ENCODE measurements at places on chromosomes 16 and 17.

- DNase-seq: no peak
These were observed 20.4 kb upstream of the TFAP4 start for GRCh38 chr16:4293181-4293716.

- no peak for DNase-seq
These were observed 1.1 kb downstream of the SLC12A4 start for GRCh38 chr16:67967183-67967957.

DNA sequence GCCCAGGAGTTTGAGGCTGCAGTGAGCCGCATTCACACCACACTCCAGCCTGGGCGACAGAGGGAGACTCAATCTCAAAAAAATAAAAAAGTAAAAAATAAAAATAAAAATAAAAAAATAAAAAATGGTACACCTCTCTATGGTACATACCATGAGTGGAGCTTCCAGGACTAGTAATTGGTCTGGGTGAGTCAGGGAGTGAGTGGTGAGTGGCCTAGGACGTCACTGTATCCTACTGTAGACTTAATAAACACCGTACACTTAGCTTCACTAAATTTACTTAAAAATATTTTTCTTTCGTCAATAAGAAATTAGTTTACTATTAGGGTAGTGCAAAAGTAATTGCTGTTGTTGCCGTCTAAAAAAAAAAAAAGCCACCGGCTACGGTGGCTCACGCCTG lies 9.0 kb downstream of the CDH5 start:
- DNase-seq: no peak

GRCh38 chr16:28182801-28183200 lies 29.0 kb downstream of the XPO6 start:
- DNase-seq: no peak

- no peak for DNase-seq
These were observed 27.4 kb upstream of the TNRC6C start for GRCh38 chr17:77930780-77931768.

DNA sequence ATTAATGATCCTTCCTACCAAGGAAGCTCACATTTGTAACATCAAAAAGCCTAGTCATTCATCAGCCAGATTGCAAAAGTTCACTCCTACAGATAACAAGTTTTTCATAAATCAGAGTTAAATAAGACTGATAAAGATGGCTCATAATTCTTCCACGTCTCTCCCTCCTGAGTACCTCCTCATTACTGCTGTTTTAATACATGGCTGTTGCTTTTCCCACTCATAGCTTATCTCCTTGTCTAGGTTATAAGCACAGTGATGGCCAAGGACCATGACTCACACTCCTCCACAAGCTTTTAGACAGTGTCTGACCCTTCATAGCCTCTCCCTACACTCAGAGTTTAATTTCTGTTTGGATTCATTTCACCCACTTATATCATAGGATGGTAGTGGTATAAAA lies 100.9 kb upstream of the MON1B start:
- no peak for DNase-seq

DNA sequence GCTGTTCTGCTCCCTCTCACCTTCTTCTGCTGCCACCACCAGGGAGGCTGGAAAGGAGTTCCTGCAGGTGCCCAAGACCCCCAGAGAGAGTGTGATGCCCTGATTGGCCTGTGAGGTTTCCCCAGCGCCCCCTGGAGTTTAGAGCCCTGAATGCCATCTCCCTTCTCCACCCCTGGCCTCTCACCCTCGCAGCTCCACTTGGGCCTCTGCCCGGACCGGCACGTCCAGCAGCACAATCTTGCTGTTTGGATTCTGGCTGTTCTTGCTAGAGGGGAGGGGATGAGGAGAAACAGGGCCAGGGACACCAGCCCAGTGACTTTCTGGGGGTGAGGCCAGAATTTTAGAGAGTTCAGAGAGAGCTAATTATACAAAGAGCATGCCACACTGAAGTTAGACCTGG lies 12.5 kb upstream of the FAM171A2 start:
- no peak for DNase-seq

- DNase-seq: no peak
These were observed 363.9 kb upstream of the CDH5 start for GRCh38 chr16:66002601-66003000.

- DNase-seq: no peak
These were observed 21.6 kb downstream of the NXN start for GRCh38 chr17:957856-958421.

DNA sequence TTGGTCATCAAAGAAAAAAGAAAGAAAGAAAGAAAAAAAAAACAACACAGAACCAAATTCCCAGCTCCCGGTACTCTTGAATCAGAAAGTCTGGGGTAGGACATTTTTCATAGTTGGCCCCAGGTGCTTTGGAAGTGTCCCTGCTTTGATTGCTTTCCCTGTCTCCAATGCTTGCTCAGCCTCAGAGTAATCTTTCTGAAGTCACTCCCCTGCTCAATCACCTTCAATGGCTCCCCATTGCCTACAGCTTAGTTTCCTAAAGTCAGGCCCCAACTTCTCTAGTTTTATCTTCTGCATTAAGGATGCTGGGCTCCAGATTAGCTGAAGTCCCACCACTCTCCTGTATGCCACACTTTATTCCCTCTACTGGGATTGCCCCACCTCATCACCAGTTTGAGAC lies 17.1 kb downstream of the CNGB1 start:
- no peak for DNase-seq

GRCh38 chr17:57465610-57466009 lies 209.3 kb downstream of the MSI2 start:
- DNase-seq: no peak

DNA sequence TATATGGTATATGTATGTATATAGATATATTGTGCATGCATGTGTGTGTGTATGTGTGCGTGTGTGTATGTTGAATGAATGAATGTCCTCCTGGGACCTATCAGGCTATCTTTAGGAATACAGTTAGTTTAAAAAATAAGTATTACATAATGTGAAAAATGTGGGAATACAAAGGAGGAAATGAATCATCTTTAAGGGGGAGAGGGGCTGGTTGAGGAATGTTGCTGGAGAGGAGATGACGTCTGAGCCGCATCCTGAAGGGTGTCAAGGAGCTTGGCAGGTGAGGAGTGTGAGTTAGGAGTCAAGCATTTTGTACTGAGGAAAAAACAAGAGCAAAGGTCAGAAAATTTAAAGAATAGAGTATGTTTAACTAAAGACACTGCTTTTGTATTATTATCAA lies 62.4 kb upstream of the NLK start:
- DNase-seq: no peak

- no peak for DNase-seq
These were observed 28.3 kb downstream of the TTC19 start for GRCh38 chr17:16027708-16028584.

DNA sequence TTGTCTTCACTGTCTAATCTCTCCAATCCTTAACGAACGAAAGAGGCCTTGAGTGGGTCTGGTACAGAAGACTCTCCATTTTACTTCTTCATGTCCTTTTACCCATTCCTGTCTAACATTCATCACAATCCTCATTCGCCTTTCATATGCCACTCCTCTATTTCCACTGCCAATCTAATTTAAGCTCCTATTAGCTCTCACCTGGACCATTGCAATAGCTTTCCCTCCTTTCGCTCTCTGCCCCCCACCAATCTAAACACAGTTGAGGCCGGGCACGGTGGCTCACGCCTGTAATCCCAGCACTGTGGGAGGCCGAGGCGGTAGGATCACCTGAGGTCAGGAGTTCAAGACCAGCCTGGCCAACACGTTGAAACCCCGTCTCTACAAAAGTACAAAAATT lies 6.3 kb upstream of the SLFN14 start:
- no peak for DNase-seq

- DNase-seq: no peak
These were observed 4.3 kb downstream of the DLX4 start for GRCh38 chr17:49973271-49973615.

DNA sequence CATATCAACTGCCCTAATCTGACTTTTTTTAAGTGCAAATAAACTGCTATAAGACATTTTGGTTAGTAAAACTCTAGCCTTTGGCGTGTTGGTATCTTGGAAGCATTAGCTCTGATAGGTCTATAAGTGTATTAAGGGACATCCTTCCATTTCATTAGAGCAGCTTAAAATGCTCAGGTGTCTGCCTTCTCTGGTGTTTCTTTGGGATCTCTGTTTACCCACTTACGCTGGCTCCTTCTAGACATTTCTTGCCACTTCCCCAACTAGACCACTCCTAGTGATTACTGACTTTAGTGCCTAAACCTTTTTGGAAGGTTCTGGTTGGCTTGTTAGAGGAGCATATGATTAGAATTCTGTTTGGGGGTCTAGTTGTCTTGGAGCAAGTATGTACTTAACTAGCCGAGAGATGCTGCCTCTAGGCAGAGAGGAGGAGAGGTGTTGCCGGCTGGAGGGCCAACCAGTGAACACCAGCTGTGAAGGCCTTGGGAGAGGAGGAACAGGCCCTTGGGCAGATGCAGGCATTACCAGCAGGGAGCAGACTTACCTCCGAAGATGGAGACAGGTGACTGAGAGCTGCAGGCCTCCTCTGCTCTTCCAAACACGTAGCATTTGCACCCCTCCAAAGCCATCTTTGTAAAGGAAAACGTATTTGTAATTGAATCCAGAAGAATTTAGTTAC lies 15.2 kb upstream of the CLEC18C start:
- no peak for DNase-seq

DNA sequence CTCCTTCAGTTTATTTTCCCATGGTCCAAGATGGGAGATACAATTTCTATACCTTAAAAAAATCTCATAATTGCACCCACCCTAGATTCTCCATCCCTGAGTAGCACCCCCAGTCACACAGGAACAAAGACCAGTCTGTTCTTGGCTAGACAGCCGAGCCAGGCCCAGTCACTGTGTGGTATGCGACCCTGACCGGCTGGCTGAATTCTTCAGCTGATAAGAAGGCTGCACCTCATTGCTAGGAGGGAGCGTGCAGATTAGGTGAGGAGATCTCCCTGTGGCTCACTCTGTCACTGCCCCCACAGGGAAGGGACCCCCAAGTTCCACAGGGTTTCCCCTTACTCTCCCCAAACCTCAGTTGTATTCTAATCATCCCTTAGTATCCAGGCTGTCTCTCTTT lies 138.7 kb downstream of the SALL1 start:
- DNase-seq: no peak

DNA sequence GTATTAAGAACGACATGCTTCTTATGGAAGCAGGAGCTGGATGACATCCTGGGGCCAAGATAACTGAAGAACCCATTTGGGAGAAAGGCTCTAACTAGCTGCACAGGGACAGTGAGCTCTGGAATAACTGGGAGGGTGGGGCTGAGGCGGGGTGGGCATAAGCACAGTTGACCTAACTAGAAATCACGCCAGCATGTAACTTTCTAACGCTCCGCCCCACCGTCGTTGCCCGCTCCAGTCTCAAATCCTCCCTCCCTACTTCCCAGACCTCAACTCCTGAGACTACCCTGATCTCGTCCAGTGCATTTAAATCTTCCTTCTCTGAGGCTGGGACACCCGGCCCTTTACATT lies 436 bp downstream of the PHB1 start:
- DNase-seq: no peak

DNA sequence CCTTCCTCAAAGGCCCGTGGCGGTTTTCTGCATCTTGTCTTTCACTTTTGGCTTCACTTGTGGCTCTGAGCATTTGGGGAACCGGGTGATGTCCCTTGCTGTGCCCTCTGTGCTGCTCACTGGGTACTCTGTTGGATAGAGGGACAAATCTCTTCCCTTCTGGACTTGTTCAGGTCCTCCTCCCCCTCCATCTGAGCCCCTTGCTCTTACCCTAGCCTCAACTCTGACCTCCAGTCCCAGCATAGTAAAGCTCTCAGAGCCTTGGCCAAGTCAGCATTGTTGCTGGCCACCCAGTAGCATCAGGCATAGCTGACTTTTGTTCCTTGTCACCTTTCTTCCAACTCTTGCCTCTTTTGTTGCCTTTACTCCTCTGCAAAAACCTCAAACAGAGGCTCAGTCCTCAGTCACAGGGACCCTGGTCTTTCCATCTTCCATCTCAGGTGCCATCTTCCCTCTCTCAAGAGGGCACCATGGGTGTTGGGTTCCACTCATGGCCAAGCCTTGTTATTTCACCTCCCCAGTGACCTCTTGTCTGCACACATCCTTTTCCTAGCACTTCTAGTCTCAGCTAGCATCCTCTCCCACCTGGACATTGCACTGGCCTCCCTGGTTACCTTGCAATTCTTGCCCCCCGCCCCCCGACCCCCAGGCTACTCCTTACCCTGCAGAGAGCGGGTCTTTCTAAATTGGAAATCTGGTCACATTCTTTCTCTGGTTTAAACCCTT lies 393 bp upstream of the PSMB10 start:
- DNase-seq: peak; percentile 56

Measured in stimulated activated CD8-positive, alpha-beta memory T cell treated with anti-CD3 and anti-CD28 coated beads, Interleukin-15, amount 100 ng/mL, for 1 hour (primary cell).